ENCODE measurements at places on chromosomes 2 and 18.

GRCh38 chr2:156423674-156424282 is 12.4 kb upstream of the GPD2 start:
- DNase-seq = no peak

- DNase-seq = peak; percentile 56
Measured at GRCh38 chr2:72220170-72220569, 72.5 kb upstream of the CYP26B1 start.

DNA sequence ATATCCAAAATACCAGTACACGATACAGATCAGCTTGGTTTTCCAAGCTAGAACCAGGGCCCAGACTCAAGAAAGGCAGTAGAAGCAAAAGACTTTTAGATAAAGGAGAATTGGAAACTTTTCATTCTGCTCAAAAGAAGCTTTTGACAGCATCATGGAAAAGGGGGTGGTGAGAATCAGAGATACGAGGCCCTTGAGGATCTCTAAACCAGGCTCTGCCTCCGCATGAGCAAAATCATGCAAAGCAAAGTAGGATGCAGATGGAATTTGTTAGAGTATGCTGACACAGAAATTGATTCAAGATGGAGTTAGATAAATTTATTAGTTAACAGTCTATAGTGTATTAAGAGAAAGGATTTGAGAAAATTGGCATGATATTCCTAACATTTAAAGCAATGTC is 39.8 kb downstream of the FAM98A start:
- DNase-seq = no peak

- no peak for DNase-seq
Measured at GRCh38 chr2:44772131-44772530, 169.4 kb upstream of the SIX3 start.

Measured in hematopoietic multipotent progenitor cell treated with erythropoietin and hydrocortisone succinate and interleukin-3 and kit ligand, for 4 days (in vitro differentiated cells).